Cerebellum (tissue), 4 donors: ENCODE measurements at places on chromosomes 7 and 10. TPM values are rescaled to one million over a fixed set of nuclear protein-coding genes. Genes with fewer than 3 reads are reported as not detected.

- DNase-seq = no peak
Measured at GRCh38 chr10:62545160-62546066, 171.2 kb downstream of the ZNF365 start.

DNA sequence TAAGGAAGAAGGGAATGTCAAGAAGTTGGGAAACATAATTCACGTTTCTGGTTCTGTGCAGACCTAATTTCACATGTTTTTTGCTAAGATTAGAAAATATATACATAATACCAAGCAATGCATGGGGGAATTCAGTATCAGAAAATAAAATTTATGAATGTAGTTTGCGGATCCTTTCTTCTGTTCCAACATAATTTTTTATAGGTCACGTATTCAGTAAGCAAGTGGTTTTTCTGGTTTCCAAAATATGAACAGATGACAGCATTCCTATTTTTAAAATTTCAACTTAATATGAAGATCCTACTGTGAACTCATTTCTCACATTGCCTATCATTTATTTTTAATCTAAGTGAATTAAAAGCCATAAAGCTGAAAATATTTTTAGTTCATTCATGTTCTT, 560.0 kb upstream of the NRG3 start:
- DNase-seq = no peak

GRCh38 chr7:1007901-1008300, 24.9 kb downstream of the CYP2W1 start:
- DNase-seq = no peak

DNA sequence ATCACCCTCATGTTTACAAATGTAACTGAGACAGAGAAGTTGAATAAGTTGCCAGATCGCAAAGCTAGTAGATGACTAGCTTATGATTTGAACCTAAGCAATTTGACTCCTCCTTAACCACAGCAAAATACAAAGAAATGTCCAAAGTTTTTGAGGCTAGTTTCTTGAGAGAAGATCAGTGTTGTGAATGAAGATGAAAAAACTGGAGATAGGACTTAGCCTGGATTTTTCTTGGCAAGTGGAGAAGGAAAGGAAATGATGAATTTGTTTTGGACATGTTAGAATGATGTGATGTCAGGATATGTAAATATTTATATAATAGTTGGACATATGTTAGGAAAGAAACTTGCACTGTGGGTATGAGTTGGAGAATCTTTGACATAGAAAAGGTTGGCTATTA, 149.8 kb downstream of the LSMEM1 start:
- no peak for DNase-seq

GRCh38 chr10:6562221-6562620, 17.9 kb downstream of the PRKCQ start:
- DNase-seq = no peak

GRCh38 chr10:106454233-106454632, 710.3 kb downstream of the SORCS1 start:
- no peak for DNase-seq

MCM10 gene
- 6.4 TPM for total RNA-seq

CPA4 gene
- total RNA-seq = 1.00 TPM

DNA sequence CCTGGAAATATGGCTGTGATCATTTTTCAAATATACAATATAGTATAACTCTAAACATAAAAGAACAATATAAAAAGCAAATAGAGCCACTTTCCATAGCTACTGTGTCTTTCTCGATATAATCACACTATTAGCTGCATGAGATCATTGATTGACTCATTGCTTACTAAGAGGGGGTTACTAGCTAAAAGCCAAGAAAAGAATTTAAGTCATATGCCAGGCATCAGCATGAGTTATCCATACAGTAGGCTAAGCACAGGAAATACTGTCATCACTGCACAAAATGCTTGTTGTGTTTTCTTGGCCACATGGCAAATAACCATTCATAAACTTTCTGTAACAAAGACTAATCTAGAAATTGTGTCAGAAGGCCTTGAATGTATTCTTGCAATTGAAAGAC, 18.8 kb upstream of the ABCB5 start:
- DNase-seq = no peak

NRF1 gene
- 28.3 TPM for total RNA-seq

SFXN4 gene
- total RNA-seq = 13.7 TPM

DNA sequence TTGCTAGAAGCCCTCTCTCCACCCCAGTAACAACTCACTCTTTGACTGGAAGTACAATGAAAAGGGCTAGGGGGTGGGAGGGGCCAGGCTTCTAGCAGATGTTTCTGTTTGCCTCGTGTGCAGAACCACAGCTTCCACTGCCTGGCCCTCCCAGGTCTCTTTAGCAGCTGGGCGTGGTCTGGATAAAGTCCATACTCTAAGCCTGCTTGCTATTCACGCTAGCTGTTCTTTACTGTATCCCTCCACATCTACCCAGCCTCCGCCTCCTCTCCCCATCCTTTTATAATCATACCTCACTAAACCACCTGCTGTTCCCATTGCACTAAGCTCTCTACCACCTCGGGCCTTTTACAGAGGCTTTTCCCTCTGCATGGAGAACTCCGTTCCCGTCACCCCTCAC, 288.8 kb downstream of the CAMK1D start:
- no peak for DNase-seq

LIPN gene
- not detected for total RNA-seq

LIPK gene
- total RNA-seq = not detected

GRCh38 chr10:98378722-98379121, 36.3 kb downstream of the PYROXD2 start:
- no peak for DNase-seq
